ENCODE measurements at places on chromosomes 11 and 22.
A peak's percentile ranks its signal among the peaks of the same experiment; 100 is the strongest.

GRCh38 chr11:26095340-26095739, 236.6 kb upstream of the ANO3 start:
- no peak for DNase-seq

- DNase-seq: no peak
Measured at GRCh38 chr11:57487920-57488659, 27.4 kb downstream of the SLC43A1 start.

DNA sequence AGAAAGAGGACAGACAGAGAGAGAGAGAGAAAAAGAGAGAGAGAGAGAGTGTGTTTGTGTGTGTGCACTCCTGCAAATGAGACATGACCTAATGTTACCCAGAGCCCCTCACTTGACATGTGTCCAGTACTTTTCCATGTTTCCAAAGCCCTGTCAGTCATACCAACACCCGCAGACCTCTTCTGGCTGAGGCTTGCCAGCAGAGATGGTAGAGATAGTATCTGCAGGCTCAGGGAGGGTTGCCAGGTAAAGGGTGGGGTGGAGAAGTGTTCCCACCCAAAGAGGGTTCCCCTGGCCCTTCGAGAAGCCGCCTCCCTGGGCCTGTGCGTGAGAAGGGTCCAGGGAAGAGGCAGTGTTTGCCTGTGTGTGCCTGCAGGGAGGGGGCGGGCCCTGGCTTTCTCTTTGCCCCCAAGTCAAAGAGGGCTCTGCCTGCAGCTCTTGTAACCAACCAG, 40.7 kb downstream of the POU2F3 start:
- DNase-seq: no peak

DNA sequence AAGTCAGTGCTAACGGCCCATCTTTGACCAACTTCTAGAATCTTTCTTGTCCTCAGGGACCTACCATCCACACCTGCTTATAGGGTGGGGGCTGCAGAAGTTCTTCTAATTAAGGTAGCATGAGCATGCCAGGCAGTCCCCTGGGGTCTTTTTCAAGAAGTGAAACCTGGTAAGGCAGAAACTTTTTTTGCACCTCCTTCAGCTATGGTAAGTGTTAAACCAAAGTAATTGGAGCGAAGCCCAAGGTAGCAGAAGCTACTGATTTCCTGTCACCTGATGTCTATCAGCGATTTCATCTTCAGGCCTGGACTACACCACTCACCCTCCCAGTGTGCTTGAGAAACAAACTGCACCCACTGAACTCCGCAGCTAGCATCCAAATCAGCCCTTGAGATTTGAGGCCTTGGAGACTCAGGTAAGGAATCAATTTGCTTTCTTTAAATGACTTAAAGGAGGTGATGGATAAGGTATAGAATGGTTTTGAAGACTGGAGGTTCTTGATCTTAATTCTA, at the start of gene MS4A1:
TSS of gene MS4A1 (plus strand) at position 317 of the 512 bp plus-strand sequence. CDS start 6,528 bp downstream, outside the sequence.
- DNase-seq: no peak

- DNase-seq: no peak
Measured at GRCh38 chr11:3128356-3129180, 36.5 kb downstream of the OSBPL5 start.

DNA sequence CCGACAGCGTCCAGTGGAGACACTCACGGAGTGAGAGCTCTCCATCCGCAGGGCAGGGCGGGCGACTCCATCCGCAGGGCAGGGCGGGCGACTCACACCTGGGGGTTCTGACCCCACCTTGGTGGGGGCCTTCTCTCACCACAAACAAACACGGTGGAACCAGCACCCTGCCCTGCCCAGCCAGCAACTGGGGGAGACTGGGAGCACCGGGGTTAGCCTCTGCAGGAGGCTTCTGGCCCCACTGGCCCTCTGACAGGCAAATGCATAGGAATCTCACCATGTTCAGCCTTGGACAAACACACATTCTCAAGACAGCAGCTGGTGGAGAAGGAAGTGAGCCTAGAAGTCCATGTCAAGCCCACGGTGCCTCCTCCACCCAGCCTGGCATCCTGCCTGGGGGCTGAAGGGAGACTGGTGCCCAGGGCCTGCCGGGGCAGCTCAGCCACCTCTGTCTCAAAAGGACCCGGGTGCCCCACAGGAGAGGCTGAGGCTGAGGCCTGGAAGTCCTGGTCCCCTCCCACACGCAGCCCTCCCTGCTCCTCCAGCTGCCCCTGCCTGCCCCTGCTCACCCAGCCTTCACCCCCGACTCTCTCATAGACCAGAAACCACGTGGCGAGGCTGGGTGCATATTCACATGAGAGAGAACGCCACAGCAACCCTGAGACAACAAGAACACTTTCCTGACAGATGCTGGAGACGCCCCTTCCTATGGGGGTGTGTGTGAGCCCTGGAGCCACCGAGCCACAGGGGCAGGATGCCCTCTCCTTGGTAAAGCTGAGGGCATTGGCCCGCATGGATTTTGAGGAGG, 98.4 kb upstream of the B3GAT1 start:
- DNase-seq: no peak

DNA sequence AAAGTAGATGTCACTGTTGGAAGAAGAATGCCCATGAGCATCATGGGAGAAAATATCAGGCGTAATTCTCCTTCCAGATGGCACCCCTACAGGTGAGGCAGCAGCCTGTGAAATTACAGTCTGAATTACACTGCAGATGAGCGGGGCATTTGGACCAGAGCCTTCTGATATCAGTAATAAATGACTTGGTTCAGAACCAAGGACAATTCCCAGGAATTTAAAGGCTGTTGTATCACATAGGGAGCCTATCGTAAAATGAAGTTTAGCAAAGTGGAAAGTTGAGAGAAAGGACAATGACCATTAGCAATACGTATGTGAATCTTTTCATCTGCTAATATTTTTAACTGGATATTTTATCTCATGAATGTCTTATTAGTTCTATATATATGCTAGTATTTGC, 61.3 kb downstream of the PRMT3 start:
- no peak for DNase-seq

DNA sequence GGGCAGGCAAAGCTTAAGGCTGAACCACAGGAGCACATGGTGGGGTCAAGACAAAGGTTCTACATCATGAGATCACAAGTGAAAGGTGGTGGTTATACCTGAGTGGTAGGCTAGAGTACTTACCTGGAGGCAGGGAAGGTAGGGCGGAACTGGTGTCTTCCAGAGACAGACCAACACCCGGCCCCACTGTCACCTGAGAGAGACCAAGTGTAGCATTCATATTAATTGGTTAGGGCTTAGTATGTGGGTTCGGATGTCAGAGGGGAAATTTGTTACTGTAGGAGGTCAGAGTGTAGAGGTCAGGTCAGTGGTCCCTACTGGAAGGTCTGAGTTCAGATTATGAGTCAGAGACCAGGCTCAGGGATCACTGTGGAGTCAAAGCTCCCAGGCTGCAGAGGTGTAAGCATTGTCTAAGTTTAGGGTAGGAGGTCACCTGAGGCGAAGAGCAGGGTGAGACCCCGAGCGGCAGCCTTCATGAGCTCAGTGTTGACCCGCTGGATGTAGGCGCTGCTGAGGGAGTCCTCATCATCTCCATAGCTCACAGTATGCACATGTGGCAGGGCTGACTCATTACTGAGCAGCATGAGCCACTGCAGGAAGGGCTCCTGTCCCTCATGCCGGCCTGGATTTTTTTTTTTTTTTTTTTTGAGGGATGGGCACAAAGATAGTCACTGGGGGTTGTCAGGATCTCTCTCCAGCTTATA, 3.2 kb downstream of the TPP1 start:
- DNase-seq: no peak

- DNase-seq: no peak
Measured at GRCh38 chr22:45544588-45545170, 42.0 kb downstream of the FBLN1 start.

GRCh38 chr22:49208768-49209252, 618.9 kb downstream of the BRD1 start:
- DNase-seq: peak; percentile 21

- no peak for DNase-seq
Measured at GRCh38 chr11:35146074-35146521, 7.1 kb downstream of the CD44 start.

- no peak for DNase-seq
Measured at GRCh38 chr11:35106595-35106994, 32.4 kb upstream of the CD44 start.
